Foreskin melanocyte (primary cell): ENCODE measurements at places on chromosomes 4 and X.
A peak's percentile ranks its signal among the peaks of the same experiment; 100 is the strongest.

- DNase-seq = no peak
Measured at GRCh38 chr4:177986236-177986635, 544.0 kb upstream of the AGA start.

DNA sequence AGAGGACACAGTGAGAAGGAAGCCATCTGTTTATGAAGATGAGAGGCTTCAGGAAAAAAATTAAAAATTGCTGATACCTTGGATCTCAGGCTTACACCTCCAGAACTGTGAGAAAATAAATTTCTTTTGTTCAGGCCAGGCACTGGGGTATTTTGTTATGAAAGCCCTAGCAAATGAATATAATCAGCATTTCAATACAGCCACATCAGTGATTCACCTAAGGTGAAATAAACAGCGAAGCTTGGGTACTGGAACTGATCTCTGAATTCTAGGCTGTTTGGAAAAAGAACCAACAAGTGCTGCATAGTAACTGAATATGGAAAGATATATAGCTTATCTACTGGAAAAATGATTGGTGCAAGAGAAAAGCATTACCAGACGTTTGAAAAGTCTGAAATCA, 88.5 kb downstream of the PDS5A start:
- no peak for DNase-seq

- DNase-seq = no peak
Measured at GRCh38 chrX:140933874-140934655, 68.3 kb upstream of the SPANXB1 start.

- DNase-seq = peak; percentile 79
Measured at GRCh38 chrX:110420771-110421499, 62.3 kb downstream of the RTL9 start.

DNA sequence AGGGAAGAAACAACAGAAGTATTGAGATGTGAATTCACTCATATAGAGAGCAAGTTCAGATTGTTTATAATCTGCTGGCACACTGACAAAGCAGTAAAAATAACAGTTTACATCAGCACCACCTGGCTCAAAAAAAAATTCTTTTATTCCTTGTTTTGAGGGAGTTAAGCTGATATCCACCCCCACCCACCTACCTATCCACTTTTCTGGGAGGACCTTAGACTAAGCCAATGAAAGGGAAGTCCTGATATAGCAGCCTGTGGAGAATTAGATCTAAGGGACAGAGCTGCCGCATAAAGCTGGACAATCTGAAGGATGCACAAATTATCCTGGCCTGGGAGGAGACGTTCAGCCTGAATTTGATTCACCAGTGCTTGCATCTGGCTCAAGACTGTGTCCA, 264.5 kb downstream of the RCHY1 start:
- no peak for DNase-seq

GRCh38 chr4:148215202-148215601, 227.0 kb downstream of the NR3C2 start:
- DNase-seq = no peak

- no peak for DNase-seq
Measured at GRCh38 chrX:585115-585808, 45.3 kb upstream of the SHOX start.

DNA sequence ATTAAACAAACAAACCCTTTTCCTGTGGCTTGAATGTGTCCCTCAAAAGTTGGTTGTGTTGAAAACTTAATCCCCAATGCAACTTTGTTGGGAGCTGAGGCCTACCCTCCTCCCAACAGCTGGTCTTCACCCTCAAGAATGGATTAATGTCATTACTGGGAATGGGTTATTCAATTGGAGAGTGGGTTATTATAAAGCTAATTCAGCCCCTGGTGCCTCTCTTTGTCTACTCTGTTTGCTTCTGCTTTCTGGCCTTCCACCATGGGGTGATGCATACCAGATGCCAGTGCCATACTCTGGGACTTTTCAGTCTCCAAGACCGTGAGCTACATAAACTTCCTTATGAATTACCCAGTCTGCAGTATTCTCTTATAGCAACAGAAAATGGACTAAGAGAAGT, 706.5 kb downstream of the CCSER1 start:
- DNase-seq = no peak

- no peak for DNase-seq
Measured at GRCh38 chrX:50075630-50076339, 125.0 kb downstream of the AKAP4 start.

GRCh38 chr4:59936566-59936965, 1263.6 kb upstream of the ADGRL3 start:
- DNase-seq = no peak

GRCh38 chr4:41757521-41758156, 9.1 kb upstream of the PHOX2B start:
- DNase-seq = no peak

GRCh38 chr4:6355052-6355451, 85.4 kb downstream of the WFS1 start:
- no peak for DNase-seq

DNA sequence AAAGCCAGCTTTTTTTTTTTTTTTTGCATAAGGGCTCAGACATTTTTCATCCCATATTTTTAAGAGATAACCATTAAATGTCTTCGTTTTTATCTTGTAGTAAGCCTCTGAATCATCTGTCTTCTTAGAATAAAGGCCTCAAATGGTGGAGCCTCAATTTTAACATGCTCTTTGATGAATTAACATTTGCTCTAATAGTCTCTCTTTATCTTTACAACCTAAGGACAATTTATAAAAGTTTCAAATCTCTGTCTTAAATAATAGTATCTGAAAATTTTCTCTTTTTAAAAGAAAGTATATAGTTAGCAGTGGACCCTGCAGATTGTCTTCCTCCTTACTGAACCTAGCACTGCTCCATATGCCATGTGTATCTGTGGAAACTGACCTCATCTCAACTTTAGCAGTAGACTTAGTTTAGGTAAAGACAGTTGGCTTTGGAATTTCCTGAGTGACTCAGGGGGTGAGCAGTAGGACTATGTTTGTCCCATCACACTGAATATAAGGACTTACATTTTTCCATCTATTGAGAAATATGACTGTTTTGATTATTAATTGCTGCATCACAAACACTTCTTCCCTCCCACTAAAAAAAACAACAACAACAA, 1658.0 kb downstream of the STIM2 start:
- no peak for DNase-seq

- peak; percentile 91 for DNase-seq
Measured at GRCh38 chrX:44400588-44400987, 57.1 kb upstream of the EFHC2 start.

DNA sequence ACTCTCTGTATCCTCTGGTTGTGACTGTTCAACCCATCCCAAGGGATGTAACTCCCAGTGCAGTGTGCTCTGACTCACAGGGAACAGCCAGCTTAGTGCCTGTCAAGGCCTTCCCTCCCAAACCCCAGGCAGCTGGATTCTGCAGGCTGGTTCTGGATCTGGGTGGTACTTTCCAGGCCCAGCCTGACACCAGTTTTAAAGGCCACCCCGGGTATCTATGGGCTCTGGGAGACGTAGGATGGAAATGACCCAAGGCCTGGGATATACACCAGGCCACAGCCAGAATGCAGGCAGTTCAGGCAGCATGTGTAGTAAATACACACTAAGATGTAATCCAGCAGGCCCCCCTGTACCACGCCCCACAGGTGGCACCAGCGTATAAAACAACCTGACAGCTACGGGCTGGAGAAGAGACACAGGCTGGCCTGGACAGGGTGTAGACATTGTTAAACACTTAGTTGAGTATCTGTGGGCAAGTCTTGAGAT, 64.2 kb downstream of the SPINK2 start:
- DNase-seq = no peak

DNA sequence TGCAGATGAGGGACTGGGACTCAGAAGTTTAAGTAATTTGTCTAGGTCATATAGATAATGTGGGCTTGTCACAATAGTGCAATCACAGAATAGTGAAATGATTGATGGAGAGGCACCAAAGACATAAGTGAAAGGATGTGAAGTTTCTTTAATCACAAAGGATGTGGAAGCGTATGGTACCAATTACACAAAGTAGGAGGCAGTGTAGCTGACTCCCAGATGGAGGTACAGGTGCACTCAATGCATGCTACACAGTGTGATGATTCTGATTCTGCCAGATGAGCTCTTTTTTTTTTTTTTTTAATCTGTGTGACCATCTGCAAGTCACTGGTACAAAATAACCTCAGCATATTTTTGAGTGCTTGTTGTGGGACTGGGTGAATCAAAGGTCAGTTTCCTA, 411.3 kb downstream of the SPRY1 start:
- no peak for DNase-seq

- no peak for DNase-seq
Measured at GRCh38 chr4:177737387-177737940, 295.2 kb upstream of the AGA start.

DNA sequence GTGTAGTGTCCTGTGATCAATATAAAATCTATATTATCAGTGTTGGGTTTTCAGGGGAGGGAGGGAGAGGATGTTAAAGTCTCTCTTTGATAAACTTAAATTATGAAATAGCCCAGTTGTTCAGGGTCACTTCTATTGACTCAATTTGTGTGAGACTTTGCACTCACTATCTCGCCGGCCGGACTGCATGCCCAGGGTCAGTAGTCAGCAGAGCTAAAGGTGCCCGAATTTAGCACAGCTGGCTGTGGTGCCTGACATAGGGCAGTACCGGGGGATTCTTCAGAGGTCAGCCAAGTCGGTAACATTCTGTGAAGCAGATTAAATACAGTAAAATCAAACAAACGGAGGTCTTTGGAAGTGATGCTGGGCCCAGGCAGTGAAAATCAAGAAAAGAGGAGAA, 19.2 kb downstream of the GABRQ start:
- no peak for DNase-seq

- DNase-seq = no peak
Measured at GRCh38 chr4:154310578-154310977, 181.0 kb downstream of the DCHS2 start.

DNA sequence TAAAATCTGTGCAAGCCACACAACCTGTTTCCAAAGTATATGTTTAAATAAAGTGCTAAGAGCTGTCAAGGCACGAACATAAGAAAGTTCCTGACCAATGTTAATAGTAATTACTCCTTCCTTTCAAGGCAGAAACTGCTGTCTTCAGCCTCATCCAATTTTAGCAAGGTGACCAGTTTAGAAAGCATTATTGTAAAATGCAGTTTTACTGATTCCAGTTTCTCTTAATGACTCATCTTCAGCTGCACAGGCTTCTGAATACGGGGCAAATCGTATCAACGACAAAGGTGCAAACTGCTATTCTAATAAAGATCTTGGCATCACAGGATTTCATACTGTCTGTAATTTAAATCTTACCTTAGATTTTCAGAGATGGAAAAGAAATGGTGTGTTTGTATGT, 87.5 kb downstream of the PPP3CA start:
- no peak for DNase-seq

DNA sequence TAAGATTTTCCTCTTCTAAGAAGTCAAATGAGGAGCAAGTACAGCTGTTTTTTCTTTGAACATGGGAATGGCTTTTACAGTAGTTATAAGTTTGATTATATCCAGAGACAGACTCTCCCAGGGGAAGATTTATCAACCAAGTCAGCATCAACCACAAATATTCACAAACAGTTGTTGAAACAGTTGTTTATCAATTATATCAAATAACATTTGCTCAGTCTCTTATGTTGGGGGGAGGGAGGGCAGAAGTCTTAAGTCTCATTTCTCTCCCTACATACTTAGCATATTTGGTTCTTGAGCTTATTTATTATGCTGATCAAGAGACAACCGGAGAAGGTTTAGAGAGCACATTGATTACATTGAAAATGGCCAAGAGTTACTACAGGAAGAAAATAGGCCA, 110.1 kb downstream of the FBXO8 start:
- no peak for DNase-seq

DNA sequence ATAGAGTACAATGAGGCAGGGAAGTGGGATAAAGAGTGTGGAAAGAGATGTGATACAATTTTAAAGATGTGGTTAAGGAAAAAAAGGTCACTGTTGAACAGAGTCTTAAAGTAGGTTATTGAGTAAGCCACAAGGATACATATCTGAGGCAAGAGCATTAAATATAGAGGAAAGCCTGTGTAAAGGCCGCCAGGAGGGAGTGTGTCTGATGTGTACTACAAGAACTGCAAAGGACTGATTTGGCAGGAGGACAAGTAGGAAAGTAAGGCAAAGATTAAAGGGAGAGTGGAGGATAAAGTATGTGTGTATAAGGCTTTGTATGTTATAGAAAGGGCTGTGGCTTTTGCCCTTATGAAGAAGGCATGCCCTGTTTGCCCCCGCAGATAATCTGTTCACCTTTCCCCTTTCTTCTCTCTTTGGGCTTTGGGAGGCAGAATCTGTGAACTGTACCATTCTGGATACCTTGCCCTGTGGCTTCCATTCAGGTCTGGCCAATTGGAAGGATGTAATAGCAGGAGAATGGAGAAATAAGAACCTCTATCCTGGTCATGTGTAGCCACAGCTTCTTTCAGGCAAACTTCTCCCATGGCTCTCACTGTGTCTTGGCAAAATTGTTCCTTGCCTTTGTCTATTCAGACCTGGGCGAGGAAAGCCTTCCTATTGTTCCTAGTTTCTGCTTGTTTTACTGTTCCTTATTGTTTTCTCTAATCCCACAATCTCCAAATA, 68.9 kb upstream of the FAM47B start:
- DNase-seq = no peak

- DNase-seq = no peak
Measured at GRCh38 chrX:3963980-3964379, 250.5 kb upstream of the PRKX start.

- peak; percentile 59 for DNase-seq
Measured at GRCh38 chr4:156958276-156959074, 13.1 kb downstream of the PDGFC start.

DNA sequence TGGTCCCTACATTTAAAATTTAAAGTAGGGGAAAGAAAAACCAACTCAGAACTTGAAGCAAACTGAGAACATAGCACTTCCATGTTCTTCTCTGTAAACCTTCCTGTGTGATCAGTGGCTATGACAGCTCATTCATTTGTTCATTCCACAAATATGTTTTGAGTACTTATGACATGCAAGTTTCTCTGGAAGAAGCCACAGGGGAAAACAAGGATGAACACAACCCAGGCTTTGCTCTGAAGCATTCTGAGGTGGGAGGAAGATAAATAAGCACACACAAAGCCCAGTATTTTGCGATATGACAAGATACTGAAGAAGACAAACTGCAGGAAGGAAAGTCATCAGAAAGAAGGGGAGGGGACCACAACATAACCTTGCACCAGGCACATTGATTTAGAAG, 96.4 kb downstream of the CHIC2 start:
- DNase-seq = no peak

GRCh38 chr4:145843639-145844038, 95.0 kb downstream of the ZNF827 start:
- DNase-seq = no peak
